DMS153 (cell line): ENCODE measurements at places on chromosomes 11 and 22.
A peak's percentile ranks its signal among the peaks of the same experiment; 100 is the strongest.

- DNase-seq: no peak
These were observed 2.5 kb downstream of the RAC2 start for GRCh38 chr22:37241351-37242142.

- no peak for DNase-seq
These were observed 31.3 kb upstream of the DGKZ start for GRCh38 chr11:46315783-46316563.

- no peak for DNase-seq
These were observed 3.2 kb upstream of the KLHDC7B start for GRCh38 chr22:50542416-50542927.

DNA sequence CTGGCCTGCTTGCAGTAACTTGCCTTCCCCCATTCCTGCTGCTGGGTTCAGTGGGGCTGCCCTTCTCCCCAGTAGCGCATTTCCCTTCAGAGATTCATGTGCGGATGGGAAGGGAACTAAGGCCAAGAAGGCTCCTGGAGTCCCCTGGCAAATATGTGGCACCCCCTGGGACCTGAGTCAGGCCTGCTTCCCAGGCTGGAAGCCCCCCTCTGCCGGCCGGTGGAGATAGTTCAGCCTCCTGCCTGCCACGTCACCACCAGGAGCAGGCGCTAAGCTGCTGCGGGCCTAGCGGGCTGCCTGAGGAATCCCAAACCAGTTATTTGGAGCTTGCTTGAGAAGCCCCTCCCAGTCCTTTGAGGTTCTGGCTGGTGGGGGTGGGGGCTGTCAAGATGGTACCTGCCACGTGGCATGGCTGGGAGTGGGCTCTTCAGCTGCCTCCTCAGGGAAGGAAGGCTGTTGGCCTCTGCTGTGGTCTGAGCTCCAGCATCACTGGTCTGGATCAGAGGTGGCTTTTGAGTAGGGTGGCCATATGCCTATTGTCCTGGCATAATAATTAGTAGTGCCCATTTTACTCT lies 2.0 kb downstream of the SERPINH1 start:
- DNase-seq: no peak

- no peak for DNase-seq
These were observed 89.9 kb upstream of the LDLRAD3 start for GRCh38 chr11:35853971-35854370.

- no peak for DNase-seq
These were observed 13.0 kb downstream of the DNAJB13 start for GRCh38 chr11:73963861-73964260.

DNA sequence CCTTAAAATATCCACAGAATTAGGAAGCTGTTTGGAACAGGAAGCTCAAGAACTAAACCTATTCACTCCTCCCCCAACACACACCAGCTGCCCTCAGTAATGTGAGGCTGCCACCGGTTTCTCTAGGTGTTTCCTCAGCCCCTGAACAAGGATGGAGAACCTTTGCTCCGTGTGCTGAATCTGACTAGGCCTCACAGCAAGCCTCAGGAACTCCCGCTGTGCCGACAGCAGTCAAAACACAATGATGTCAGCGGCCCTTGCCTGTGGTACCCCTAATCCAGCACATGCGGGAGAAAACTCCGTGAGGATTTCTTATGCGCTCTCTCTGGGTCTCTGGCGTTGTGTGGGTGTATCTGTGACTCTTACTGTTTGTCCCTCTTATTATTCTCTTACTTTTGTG lies 153.3 kb downstream of the EFCAB6 start:
- DNase-seq: no peak

- DNase-seq: no peak
These were observed 52.4 kb downstream of the AAMDC start for GRCh38 chr11:77873345-77873744.

DNA sequence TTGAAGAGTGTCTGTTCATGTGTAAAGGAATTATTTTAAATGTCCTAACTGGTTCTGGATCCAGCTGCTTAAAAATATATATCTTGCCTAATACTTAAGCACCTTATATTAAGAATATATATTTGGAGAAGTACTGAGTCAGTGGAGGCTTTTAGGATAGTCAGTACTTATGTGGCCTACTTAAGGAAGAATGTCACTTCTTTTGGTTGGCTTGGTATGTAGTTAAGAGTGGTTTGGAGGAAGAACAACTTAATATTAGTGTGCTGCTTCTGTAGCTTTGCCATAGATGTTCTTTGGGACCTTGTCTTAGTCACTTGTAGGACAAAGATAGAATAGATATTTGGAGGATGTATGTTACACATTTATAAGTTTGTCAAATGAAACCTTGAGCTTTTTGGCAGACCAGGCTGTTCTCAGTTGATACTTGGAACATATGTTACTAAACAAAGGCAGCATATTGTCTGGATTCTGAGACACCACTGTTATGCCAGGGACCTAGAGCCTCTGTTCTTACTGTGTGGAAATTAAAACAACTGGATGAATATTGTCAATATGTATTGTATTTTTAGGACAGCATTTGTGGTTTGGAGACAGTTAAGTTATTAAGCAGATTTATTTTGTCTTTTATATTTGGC lies 4.9 kb downstream of the HIPK3 start:
- DNase-seq: no peak

GRCh38 chr11:19963697-19964387 lies 196.4 kb downstream of the DBX1 start:
- DNase-seq: no peak

DNA sequence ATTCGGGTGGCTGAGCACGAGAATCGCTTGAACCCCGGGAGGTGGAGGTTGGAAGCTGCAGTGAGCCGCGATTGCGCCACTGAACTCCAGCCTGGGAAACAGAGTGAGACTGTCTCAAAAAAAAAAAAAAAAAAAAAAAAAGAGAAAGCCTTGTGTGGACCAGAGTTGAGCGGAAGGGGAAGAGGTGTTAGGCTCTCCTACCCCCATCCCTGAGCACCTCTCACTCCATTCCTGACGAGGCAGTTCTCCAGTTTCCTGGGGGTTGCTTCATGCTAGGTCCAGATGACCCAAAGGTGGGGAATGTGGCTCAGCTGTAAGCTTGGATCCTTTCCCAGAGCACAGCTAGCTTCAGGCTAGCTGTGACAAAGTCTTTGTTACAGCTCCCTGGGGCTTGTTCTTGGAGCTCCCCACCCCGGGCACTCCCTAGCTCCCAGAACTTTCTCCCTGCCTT lies 8.8 kb upstream of the DNAL4 start:
- peak; percentile 16 for DNase-seq

- no peak for DNase-seq
These were observed 212.4 kb upstream of the SESN3 start for GRCh38 chr11:95443386-95443785.

- no peak for DNase-seq
These were observed 12.0 kb downstream of the GUCY1A2 start for GRCh38 chr11:107006076-107006833.

DNA sequence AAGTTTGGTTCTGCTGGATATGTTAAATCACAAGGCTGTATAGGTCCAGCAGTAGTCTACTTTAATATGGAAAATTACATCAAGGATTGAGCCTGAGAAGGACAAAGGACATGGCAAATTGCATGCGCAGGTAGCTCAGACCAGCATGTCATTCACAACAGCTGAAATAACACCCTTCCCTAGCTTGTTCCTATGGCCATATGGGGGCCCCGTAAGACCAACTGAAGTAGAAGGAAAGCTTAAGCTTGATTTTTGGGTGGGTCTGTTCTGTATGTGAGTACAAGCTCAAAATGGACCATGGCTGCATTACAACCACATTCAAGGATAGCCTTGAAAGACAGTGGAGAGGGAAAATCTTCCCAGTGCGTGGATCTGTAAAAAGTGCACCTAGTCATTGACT lies 20.6 kb upstream of the PDE3B start:
- DNase-seq: no peak

DNA sequence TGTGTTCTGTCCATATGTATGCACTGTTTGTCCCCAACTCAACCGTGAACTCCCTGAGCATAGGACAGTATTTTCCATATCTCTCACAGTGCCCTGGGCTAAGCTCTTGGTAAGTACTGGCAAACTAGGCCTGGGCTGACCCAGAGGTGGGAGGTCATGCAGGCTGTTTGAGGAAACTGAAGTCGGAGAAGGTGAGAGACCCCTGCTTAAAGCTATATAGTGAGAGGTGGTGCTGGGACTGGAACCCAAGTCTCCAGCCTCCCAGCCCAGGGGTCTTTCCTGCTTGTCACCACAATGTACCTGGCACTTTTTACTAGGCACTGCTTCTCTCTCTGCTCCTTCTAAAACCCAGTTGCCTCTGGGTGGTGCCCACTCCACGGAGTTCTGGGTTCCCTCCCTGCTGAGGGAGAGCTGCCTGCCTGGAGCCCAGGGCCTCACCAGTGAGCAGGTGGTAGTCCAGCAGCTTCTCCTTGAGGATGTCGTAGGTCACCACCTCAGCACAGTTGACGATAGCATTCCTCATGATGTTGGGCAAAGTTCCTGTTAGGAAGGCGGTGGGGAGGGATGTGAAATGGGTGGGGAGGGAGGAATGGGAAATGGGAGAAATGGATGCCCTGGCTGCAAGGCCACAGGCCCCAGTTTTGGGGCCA lies 4.7 kb downstream of the UCP3 start:
- DNase-seq: no peak

GRCh38 chr11:98600103-98600502 lies 420.6 kb upstream of the CNTN5 start:
- no peak for DNase-seq

- DNase-seq: no peak
These were observed 57.2 kb downstream of the PPFIA1 start for GRCh38 chr11:70327717-70328116.

GRCh38 chr11:78659326-78660270 lies 84.9 kb upstream of the NARS2 start:
- no peak for DNase-seq

DNA sequence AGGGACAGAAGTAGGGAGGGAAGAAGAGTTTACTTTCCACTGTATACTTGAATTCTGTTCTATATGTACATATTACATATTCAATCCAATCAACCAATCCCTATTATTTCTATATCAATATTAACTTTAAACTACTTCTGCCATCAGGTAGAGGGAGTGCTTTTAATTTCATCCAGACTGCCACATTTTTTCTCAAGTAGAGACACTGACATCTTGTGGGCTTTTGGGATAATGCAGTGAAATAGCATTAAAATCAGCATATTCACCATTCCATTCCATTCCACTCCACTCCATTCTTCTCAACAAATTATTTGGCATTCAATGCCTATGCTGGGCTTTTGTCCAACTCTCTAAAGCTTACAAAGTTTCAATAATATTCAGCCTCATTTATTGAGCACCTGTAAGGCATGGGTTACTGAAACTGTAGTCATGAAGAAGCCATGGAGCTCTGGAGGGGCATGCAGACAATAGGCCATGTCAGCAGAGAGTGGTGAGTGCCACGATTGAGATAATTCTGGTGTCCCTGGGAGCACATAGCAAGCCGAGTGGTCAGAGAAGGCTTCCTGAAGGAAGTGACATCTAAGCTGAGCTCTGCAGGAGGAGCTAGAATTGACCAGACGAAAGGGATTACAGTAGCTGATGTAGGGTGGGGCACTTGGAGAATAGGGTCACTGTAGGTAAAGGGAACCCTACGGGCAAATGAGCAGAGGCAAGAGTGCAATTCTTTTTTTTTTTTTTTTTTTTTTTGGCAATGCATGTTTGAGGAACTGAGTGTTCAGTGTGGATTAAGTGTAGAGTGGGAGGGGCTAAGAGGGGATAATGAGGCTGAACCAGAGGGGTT lies 12.8 kb upstream of the CLPB start:
- peak; percentile 41 for DNase-seq

DNA sequence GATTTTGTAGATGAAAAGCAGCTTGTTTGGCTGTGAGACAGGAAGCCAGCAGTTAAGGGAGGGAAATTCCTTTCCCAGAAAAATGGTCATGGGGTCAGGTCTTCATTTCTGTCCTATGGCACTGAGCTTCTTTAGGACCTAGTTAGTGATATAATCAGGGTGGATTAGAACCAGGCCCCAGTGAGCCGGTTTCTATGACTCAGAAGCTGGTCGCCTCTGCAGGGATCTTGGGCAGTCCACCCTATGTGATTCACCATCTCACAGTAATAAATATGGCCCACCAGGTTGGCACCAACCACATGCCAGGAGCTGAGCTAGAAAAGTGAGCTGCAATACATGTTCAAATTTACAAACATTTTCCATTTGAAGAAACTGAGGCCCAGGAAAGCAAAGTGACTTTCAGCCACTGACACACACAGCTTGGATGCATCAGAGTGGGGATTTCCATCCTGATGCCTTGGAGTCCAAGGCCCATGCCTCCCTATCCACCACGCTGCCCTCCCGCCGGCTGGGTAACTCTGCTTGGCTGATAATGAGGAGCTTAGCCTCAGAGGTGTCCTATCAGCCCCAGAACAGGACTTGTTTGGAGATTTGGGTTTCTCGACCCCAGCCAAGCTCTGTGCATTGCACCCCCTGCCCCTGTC lies 42.0 kb downstream of the CD82 start:
- DNase-seq: no peak

- no peak for DNase-seq
These were observed 44.4 kb downstream of the SVIP start for GRCh38 chr11:22785251-22785650.

- DNase-seq: no peak
These were observed 50.5 kb upstream of the ADA2 start for GRCh38 chr22:17269607-17270261.

GRCh38 chr11:7439746-7440320 lies 45.5 kb upstream of the OLFML1 start:
- DNase-seq: no peak

DNA sequence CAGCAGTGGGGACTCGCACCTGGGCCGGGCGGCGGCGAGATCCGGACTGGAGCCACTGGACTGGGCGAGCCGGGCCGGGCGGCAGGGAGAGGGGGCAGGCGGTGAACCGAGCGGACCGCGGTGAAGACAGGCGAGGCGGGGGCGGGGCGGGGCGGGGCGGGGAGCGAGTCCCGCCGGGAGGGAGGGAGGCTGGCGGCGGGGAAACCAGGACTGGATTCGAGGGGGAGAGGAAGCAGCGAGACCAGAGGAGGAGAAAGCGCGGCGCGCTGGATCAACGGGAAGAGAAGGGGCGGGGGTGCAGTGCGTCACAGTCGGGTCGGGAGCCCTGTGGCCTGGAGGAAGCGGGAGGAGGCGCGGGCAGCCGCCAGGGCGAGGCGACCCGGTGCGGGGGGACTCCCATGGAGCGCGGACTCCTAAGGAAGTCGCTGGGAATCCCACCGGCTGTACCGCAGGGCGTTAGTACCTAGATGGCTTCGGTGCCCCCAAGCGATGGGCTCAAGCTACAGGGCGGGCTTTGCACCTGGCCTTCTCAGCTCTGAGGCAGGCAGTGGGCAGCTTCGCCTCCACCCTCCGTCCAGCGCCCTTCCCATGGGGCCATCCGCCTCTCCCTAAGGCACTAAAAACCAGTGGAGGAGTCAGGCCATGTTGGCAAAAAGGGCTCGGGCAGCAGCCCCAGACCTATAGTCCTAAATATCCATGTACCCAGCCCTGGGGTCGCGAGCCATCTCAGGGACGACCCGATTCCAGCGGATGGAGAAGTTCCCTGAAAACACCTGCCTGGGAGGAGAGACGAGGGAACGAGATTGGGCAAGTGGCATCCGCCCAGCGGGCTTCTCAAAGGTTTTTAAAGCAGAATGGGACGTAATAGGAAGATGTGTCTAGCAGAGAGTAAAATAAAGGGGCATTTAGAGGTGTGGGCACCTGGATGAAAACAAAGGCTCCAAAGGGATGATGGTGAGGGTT lies at the start of gene TMEM121B:
TMEM121B (minus strand) TSS at position 128 of the 963 bp plus-strand sequence. CDS start 233 bp downstream, outside the sequence.
- peak; percentile 88 for DNase-seq

GRCh38 chr11:7321473-7322450 lies 70.1 kb downstream of the SYT9 start:
- DNase-seq: no peak
